ENCODE measurements at places on chromosomes 3 and 15.

- DNase-seq = no peak
These were observed 258.9 kb downstream of the ABHD5 start for GRCh38 chr3:43949594-43949993.

- no peak for DNase-seq
These were observed 28.3 kb downstream of the ST8SIA2 start for GRCh38 chr15:92421976-92422375.

DNA sequence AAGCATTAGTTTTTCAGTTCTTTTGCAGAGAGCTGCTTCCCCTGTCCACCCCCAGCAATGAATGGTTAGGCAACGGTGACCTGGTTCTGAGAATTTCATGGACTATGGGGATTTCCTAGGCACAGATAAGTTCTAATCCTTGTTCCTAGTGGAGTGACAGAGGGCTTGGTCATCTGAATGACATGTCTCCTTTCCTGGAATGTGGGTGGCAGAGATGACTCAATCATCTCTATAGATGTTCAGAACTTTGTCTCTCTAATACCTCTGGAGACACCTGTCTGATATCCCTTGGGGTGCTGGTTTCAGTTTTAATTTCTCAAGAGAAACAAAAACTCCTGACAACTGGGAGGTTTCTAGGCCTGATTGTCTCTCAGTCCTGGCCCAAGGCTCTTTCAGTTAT is 10.4 kb downstream of the PLA2G4E start:
- DNase-seq = no peak

DNA sequence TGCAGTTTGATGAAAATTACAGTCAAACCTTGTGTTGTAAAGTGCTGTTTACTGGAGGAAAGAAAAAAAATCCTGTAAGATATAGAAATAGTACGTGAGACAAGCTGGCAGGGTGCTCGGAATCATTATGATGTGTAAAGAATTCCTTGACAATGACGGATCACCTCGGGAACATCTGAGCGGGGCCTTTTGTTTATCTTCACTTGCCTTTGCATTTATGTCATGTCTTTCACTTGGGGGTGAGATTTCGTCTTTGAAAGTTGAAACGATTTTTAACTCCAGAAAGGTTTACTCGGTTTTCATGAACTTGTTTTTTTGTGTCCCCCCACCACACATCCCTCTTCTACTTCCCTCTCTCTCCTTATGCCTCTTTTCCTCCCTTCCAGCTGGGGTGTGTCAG is 128.3 kb upstream of the VEPH1 start:
- no peak for DNase-seq

- DNase-seq = no peak
These were observed 60.6 kb upstream of the PCSK6 start for GRCh38 chr15:101550124-101550523.

GRCh38 chr15:64351265-64351664 is 4.7 kb downstream of the CSNK1G1 start:
- DNase-seq = no peak

DNA sequence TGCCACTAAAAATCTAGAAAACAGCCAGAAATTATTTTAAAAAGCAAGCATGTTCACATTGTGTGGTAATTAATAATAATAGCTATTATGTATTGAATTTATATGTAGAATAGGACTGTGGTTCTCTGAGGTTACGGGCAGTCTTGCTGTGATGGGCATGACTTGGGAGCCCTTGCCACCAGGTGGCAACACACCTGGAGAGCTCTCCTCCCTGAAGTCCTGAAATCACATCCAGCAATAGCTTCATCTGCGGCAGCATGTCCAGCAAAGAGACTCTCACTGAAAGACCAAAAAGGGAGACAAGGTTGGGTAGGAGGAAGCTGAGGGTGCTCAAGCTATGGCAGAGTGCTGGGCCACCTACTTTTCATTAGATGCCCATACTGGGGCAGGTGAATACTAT is 206.8 kb upstream of the IL12A start:
- no peak for DNase-seq

- DNase-seq = no peak
These were observed 277.2 kb downstream of the UBE2E2 start for GRCh38 chr3:23480329-23480714.
